CD4-positive, alpha-beta T cell treated with Interleukin-12 subunit alpha and Interleukin-12 subunit beta, for 1 hour (primary cell): ENCODE measurements at places on chromosomes 4 and X.

DNA sequence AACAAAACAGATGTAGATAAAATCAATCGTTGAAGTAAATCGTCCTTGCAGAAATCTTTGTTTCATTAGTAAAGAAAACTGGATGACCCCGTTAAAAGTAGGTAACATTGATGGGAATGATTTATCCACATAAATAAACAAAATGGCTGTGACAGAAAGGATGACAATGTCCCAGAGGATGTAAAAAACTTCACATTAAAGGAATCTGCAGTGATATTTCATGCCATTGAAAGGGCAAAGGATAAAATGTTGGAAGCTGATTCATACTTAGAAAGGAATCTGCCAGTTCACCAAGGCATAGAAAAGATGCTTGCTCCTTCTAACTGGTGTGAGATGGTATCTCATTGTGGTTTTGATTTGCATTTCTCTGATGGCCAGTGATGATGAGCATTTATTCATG is 24.2 kb upstream of the EPGN start:
- DNase-seq = no peak

DNA sequence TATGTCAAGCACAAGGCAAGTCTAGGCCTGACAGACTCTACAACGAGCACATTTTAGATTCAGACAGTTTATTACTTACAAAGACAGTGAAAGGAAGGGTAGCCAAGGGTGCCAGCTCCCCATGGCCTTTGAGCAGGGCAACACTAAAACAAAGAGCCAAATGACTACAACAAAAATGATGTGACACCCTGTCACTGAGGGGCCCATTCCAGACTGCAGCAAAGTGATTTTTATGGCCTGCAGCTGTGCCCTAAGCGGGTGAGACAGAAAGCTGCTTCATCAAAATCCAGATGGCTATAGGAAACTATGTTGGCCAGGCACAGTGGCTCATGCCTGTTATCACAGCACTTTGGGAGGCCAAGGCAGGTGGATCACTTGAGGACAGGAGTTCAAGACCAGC is 13.4 kb upstream of the RP2 start:
- no peak for DNase-seq

DNA sequence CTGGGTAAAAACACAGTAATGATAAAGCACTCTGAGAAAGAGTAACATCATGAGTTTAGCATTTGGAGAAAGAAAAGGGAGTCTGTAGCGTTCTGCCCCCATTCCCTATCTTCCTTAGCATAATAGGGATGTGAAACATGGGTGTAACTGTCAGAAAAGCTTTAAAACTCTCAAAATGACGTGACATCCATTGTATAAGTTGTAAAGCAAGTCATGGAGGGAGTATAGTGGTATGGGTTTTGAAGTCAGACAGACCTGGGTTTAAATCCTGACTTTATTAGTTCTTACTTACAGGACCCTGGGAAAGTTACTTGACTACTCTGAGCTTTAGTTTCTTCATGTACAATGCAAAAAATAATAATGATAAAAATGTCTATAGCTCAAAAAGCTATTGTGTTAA is 17.1 kb downstream of the FBXO8 start:
- no peak for DNase-seq

GRCh38 chr4:112142182-112142581 is 3.1 kb upstream of the FAM241A start:
- no peak for DNase-seq

- no peak for DNase-seq
These were observed 25.7 kb downstream of the ACSL4 start for GRCh38 chrX:109707319-109707718.
